Germinal center (tissue), 1 donor: ENCODE measurements at places on chromosomes 7 and 10.

GRCh38 chr10:89665302-89665701 lies 20.3 kb upstream of the PANK1 start:
- DNase-seq, result no peak

DNA sequence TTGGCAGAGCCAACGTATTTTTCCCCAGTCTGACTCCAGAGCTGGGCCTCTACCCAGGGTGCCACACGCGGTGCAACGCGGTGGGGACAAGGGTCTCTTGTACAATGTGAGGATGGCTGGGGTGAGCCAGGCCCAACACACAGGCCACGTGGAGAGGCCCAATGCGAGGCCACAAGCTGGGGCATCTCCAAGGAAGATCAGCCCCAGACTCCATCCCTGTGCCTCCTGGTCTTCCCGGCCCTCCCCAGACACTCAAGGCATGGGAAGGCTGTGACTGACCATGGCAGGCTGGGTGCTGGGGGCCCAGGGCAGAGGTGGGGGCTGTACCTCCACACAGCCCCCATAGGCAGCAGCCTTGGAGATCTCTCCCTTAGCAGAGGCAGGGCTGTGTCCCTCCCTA lies 135.3 kb upstream of the FAM20C start:
- DNase-seq, result no peak

GRCh38 chr10:123945325-123945920 lies 53.8 kb upstream of the CPXM2 start:
- DNase-seq, result peak; percentile 20

DNA sequence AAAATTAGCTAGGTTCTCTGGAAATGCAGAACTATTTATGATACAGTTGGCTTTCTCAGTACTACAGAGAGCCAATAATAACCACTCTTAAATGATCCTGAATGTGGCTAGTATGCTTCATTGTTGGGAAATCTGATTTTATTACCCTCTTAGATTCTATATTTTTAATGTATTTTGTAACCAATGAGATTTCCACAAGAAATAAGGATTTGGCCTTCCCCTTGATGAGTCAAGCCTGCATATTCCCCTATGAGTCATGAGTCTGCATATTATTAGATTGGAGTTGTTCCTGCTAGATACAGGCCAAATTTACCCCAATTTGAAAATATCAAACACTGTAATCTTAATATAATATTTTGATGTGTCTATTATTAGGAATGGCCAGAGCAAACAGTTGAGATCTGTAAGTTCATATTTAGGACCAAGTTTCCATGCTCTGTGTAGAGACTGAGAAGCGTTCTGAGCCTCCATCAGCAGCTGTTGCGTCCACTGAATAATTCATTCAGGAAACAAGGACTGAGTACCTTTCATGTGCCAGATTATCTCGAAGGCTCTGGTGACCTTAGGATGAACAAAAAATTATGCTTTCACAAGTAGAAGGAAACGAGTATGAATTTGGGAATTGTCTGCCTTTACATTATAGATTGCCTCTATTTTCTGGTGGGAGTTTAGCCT lies 793.4 kb downstream of the NRG3 start:
- no peak for DNase-seq

DNA sequence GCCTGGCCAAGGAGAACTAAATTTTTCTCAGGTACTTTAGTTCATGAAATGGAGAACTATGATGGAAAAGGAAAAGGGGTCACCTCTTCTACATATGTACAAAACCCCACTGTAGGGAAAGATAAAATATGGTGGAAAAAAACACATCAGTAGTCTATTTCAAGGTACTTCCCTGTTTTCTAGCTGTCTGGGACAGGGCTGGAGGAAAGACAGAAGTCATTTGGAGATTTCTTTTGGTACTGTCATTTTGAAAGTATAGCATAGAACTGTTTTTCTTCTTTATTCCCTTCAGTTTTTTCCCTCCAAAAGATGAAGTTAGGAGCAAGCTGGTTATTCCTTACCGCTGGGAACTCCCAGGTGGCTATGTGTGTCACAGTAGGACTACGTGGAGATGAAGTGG lies 196.1 kb downstream of the DOCK4 start:
- DNase-seq, result no peak

GRCh38 chr10:61634746-61635145 lies 28.0 kb upstream of the CABCOCO1 start:
- DNase-seq, result no peak

- DNase-seq, result no peak
These were observed 1.3 kb downstream of the EIF4EBP2 start for GRCh38 chr10:70405037-70405824.

DNA sequence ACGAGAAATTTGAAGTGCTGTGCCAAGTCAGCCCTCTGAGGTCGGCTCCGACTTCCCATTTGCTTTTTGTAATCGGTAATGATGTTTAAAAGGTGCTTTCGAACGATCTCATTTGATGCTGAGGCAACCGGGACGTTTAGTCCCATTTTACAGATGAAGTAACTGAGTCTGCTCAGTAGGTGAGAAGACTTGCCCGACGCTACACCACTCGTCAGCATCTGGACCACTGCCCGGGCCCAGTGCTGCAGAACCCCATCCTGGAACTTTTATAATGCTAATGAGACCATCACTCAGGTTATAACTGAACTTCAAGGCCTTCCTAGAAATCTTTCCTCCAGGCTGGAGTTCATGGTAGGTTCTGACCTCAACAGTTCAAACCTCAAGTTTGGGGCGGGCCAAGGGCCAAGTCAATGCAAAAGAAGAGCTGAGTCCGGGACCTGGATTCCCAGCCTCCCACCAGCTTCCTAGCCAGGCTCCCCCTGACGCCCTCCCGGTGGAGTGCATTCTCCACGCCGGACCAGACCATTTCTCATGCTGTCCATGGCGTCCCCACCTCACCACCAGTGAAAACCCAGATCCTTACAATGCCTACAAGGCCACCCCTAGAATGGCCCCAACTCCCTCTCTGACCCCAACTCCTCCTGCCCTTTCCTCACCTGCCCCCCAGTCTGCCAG lies 699 bp upstream of the PDLIM1 start:
- no peak for DNase-seq

DNA sequence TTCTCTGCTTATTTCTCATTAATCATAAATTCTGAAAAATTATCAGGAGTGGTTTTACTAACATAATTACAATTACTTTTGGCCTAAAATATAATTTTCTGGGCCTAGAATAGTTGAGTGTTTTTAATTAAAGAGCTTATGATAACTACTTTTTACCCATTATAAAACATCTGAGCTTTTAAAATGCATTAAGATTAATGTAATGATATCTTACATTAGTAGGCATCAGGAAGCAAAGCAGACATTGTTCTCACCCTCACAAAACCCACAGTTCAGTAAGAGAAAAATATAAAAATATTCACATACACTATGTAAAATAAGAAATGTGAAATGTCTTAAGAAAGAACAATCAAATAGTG lies 443.7 kb upstream of the SEMA3A start:
- no peak for DNase-seq

GRCh38 chr10:54772468-54773122 lies 28.4 kb downstream of the PCDH15 start:
- no peak for DNase-seq

GRCh38 chr10:86872757-86873156 lies 84.7 kb downstream of the MMRN2 start:
- no peak for DNase-seq

- DNase-seq, result no peak
These were observed 1025.0 kb upstream of the CELF2 start for GRCh38 chr10:9992661-9993060.

DNA sequence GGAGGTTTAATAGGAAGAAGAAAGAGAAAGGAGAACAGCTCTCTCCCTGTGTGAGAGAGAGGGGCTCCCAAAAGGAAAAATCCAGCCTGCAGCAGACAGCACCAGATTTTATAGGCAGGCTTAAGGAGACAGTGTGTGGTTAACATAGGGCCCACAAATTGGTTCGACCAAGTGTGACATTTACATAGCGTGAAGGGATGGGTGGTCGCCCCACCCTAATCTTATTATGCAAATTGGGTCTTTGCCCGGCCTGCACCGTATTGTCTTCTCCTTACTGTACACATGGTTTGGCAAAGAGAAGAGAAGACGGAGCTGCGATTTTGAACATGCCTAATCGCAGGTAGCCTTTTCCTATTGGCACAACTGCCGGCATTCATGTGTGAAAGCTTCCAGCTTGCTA lies 756.3 kb downstream of the NXPH1 start:
- DNase-seq, result no peak

- no peak for DNase-seq
These were observed 34.5 kb downstream of the CRHR2 start for GRCh38 chr7:30647589-30648364.

- no peak for DNase-seq
These were observed 36.1 kb downstream of the XPNPEP1 start for GRCh38 chr10:109887243-109887642.

GRCh38 chr7:266851-267840 lies 22.8 kb upstream of the FOXL3 start:
- no peak for DNase-seq

- DNase-seq, result no peak
These were observed 203.7 kb downstream of the WDR11 start for GRCh38 chr10:121054874-121055273.

DNA sequence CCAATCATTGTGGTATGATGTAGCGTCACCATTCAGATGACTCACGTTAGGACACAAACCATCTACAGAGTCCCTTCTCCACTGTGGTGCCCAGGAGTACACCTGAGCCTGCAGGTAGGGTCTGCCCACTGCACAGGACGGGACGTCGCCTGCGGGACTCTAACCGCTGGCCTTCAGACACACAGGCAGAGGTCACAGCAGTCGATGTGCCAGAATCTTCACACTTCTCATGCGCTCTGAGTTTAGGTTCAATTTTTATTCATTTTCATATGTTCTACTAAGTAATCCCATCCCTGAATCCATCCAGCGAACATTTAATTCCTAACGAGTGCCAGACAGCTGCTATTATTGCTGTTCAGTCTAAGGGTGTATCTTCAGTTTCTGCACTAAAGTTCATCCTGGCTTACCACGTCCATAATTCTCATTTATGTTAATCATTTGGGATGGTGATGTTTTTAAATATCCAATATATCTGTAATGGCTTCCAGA lies 73.3 kb downstream of the CXCL12 start:
- DNase-seq, result no peak

- DNase-seq, result no peak
These were observed 98.0 kb downstream of the TEX36 start for GRCh38 chr10:125584954-125585353.

- no peak for DNase-seq
These were observed 495.2 kb upstream of the ADARB2 start for GRCh38 chr10:2232479-2232878.

DNA sequence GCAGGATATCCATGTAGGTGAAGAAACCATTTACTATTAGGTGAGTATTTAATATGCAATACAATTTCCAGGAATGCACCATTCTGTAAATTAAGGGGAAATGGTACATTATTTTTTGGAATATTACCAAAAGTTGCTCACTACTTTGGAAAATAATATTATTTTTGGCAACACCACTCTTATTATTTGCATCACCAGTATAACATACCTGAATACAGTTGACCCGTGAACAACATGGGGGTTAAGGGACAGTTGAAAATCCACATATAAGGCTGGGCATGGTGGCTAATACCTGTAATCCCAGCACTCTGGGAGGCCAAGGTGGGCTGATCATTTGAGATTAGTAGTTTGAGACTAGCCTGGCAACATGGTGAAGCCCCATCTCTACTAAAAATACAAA lies 21.2 kb upstream of the FHIP2A start:
- no peak for DNase-seq

DNA sequence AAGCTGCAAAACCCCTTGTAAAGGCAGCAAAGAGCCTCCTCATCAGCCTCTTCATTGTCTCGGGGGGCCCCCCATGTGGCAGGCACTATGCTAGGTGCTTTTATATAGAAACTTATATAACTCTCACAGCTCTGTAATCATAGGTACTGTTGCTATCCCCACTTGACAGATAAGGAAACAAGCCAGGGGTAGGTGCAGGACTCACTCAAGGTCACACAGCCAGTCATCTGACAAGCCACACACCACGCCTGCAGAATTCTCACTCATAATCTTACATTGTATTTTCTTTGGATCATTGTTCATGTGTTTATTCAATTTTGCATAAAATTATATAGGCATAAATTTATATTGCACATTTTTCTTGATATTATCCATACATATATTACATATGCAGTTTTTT lies 165.4 kb downstream of the PPP1R17 start:
- DNase-seq, result no peak

DNA sequence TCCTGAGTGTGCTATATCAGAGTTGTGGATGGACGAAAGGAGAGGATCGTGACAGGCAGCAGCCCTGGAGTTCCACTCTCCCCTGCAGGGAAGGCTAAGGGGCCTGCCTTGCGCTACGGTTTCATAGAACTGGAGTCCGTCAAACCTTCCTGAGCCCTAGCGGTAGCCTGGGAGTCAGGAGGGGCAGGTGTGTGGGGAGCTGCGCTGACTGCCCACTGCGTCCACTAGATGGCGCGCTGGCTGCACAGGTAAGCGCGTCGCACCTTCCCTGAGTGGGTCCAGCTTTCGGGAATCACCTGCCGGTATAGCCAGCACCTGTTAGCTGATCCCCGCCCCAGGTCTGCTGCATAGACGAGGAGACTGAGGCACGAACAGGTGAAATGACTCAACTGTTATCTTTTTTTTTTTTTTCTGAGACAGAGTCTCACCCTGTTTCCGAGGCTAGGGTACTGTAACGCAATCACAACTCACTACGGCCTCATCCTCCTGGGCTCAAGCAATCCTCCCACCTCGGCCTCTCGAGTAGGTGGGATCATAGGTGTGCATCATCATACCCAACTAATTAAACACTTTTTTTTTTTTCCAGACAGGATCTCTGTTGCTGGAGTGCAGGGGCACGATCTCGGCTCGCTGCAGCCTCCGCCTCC lies 20.2 kb upstream of the BAIAP2L1 start:
- peak; percentile 88 for DNase-seq

- no peak for DNase-seq
These were observed 14.0 kb upstream of the INSIG1 start for GRCh38 chr7:155283565-155284194.

GRCh38 chr10:123583639-123584418 lies 82.3 kb upstream of the GPR26 start:
- DNase-seq, result peak; percentile 35

- DNase-seq, result peak; percentile 40
These were observed 98.5 kb downstream of the ARHGAP22 start for GRCh38 chr10:48506147-48506917.

- peak; percentile 50 for DNase-seq
These were observed 593 bp upstream of the ADRA2A start for GRCh38 chr10:111076191-111076681.

DNA sequence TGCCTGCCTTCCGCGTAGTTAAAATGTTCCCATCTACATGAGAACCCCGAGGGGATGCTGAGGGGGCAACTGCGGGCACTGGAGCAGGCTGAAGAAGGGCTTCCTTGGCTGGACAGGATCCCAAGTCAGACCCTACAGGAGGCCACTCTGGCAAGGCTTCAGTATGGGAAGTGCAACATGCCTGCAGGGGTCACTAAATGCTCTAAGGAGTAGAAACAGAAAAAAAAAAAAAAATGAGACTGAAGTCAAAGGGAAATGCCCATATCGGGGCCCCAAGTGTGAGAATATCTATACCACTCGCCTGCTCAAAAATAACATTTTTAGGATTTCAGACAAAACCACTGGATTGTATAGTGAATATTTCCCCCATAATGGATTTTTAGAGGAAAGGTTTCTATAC lies 33.5 kb downstream of the FAM204A start:
- DNase-seq, result no peak

GRCh38 chr7:29847496-29847895 lies 41.2 kb downstream of the WIPF3 start:
- DNase-seq, result no peak
